ENCODE measurements at places on chromosomes 3 and 15.

DNA sequence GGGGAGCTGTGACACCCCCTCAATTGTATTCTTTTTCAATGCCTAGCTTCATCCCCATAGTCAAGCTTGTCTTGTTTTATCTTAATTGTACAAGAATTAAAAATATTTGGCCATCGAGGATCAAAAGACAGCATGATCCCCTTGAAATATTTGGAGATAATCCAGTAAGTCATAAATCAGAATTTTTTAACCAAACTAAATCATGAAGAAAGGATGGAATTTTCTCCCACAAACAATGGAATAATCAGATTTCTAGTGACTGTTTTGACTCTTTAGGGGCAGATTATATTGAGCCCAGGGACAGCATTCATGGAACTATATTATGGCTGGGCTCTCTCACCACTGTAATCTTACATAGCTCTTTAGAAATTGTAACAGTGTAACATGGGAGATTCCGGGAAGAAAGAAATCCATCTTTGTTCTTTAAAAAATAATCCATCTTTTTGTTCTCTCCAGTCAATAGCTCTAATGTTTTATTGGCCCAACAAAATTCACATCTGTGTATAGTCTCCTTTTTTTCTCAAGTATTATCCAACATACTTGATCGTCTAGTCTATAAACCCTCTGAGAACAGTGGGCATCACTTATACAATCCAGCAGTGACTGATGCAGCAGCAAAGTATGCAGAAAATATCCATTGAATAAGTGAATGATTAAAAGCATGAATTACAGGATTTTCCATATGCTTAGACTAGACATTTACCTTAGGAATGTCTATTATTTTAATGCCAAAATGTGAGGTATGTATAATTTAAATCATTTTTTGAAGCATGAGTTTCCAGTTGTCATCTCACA, 277.0 kb upstream of the PLSCR5 start:
- DNase-seq, result no peak

- no peak for DNase-seq
Observed at GRCh38 chr3:149610351-149611105, 47.3 kb downstream of the WWTR1 start.

DNA sequence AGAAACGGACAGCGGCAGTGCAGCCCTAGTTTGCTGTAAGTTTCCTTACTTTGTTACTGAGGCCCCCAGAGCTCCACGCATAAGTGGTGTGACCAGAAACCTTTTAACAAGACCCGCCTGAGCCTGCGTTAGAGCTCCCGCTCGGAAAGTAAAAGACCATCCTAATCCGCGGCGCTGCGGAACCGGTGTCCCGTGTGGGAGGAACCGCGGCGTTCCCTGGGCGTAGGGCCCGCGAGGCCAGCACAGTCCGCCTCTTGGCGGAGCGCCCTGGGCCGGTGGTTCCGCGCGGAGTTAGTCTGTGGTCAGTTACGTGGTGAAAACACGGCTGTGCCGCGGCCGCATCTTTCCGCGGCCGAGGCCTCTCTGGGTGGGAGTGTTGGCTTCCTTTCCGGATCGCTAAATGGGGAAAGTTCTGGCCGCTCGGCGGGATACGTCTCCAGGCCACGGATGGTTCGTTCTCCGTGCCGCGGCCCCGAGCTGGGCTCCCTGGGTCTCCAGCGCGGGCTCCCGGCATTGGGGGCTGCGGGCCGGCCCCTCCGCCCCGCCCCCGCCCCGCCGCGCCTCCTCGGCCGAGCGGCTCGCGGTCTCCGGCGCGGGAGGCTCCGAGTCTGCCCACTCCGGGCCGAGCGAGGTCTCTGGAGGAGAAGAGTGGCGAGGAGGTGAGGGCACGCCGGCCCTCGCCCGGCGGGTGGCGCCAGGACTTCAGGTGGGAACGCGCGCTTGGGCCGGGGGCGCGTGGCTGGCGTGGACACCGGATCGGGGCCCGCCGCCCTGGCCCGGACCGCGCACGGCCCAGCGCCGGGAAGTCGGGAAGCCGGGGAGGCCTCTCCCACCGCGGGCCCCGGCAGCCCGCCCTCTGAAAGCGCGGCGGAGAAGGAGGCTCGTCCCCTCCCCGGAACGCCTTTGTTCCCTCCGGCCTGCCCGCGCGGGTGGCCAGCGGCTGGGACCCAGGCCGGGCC, 754 bp downstream of the B3GNT5 start:
- no peak for DNase-seq

DNA sequence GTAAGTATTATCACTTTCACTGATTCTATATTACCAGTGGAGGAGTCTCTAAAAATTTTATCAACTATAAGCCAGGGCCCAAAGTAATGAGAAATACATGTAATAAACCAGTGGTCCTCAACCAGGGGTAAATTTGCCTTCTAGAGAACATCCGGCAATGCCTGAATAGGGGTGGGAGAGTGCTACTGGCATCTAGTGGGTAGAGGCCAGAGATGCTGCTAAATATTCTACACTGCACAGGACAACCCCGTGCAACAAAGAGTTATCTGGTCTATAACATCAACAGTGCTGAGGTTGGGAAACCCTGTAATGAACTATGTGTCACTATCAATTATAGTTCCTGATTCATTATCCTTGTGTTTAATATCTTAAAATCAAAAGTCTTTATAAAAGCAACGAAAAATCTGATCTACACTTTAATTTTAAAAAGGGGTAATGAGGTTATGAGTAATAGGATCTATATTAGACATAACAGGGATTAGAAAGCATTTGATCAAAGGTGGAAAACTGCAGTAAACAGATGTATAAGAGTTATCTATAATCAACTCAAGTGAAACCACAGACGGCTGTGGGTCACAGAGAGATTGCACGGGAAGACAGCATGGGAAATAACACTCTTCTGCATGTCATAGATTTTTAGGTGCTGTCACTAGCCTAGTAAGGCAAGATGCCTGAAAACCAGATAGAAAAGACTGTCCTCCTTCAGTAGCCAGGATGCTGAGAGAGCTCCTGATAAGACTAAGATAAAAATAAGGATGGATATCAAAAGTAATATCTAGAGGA, 2.0 kb downstream of the LYSMD2 start:
- DNase-seq, result no peak

- DNase-seq, result no peak
Observed at GRCh38 chr3:157030712-157031111, 129.2 kb downstream of the CCNL1 start.

- DNase-seq, result no peak
Observed at GRCh38 chr3:149282836-149283235, 50.6 kb downstream of the TM4SF18 start.

Measured in activated T-cell treated with anti-CD3 and anti-CD28 coated beads for 1 hour (primary cell).